ENCODE measurements at places on chromosomes 11 and 22.

DNA sequence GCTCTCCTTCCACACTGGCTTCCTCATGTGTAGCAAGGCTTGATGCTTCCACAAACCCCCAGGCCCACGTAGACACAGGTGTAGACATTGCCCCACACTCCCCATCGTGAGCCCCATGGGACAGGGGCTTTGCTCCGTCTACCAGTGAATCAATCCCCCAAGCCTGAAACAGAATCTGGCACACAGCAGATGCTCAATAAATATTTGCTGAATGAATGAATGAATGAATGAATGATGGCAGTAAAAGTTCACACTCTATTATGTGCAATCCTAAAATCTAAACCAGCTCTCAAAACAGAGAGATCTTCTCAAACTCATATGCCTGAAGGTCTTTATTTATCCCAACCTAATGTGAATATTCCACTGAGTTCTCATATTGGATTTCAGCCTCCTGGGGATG is 69.9 kb downstream of the MN1 start:
- DNase-seq, result no peak

- DNase-seq, result no peak
Measured at GRCh38 chr11:81345609-81346008, 1388.1 kb downstream of the FAM181B start.

DNA sequence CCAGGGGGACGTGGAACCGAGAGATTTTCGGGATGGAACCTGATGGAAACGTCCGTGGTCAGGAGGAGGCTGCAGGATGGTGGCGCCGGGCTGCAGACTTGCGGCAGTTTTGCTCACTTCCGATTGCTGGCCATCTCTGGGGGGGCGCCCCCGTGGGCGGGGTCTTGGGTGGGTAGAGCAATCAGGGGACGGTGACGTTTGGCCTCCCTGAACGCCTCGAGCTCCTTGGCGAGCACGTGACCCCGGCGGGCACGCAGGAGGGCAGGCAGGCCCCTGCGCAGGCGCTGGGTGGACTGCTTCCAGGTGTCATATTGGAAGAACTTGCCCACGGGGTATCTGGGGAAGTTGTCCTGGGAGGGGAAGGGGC is 6.3 kb downstream of the IGF2 start:
- DNase-seq, result no peak

DNA sequence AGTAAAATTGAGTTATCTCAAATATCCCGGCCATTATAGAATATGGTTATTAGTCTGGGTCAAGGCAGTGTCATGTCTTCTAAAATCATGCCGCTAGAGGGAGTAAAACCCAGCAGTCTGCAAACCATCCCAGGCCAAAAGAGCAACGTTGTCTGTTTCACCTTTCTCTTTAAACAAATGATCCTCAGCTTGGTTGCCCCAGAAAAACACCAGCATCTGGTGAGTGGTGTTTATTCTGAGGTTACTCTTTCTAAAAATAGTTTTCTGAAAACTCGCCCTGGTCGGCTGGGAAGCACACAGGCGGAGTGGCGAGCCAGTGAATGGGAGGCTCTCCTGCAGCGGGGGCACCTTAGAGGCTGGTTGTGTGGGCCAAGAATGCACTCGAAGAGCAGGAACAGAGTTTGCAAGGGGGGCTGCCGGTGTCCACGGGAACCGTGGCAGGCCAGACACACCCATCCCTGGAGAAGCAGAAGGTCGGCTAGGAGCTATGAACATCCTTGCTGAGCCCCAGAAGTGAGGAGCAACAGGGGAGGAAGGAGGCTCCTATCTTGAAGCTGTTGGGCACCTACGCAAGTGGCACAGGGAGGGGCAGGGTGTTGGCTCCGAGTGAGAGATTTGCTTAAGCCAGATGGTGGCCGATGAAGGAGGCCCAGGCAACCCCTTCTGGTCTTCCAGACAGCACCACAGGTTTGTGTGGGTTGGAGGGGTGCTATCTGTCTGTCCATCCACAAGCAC is 297.1 kb downstream of the ETS1 start:
- DNase-seq, result peak; percentile 84

- no peak for DNase-seq
Measured at GRCh38 chr11:128688031-128688713, 5.7 kb upstream of the FLI1 start.

DNA sequence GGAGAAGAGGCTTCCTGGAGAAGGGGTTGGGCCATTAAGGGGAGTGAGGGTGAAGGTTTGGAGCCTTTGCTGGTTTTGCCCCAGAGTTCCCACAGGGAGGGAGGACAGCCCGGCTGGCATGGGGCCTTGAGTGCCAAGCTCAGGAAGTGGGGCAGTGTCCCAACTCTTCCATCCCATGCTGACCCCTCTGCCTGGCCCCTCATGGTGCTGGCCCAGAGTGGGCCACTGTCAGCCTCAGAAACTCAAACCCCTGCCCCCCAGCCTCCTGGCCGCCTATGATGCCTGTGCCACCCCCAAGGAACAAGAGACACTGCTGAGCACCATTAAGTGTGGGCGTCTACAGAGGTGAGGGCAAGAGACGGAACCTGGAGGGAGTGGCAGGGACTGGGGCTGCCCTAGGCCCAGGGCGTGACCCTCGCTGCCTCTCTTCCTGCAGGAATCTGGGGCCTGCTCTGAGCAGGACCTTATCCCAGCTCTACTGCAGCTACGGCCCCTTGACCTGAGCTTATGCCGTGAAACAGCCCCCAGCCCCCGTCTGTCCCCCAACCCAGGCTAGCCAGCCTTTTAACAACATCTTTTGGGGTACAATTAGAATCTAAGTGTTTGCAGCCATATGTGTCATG is 5.4 kb downstream of the MUS81 start:
- DNase-seq, result no peak

- peak; percentile 74 for DNase-seq
Measured at GRCh38 chr11:126431401-126432064, 76.0 kb downstream of the ST3GAL4 start.

DNA sequence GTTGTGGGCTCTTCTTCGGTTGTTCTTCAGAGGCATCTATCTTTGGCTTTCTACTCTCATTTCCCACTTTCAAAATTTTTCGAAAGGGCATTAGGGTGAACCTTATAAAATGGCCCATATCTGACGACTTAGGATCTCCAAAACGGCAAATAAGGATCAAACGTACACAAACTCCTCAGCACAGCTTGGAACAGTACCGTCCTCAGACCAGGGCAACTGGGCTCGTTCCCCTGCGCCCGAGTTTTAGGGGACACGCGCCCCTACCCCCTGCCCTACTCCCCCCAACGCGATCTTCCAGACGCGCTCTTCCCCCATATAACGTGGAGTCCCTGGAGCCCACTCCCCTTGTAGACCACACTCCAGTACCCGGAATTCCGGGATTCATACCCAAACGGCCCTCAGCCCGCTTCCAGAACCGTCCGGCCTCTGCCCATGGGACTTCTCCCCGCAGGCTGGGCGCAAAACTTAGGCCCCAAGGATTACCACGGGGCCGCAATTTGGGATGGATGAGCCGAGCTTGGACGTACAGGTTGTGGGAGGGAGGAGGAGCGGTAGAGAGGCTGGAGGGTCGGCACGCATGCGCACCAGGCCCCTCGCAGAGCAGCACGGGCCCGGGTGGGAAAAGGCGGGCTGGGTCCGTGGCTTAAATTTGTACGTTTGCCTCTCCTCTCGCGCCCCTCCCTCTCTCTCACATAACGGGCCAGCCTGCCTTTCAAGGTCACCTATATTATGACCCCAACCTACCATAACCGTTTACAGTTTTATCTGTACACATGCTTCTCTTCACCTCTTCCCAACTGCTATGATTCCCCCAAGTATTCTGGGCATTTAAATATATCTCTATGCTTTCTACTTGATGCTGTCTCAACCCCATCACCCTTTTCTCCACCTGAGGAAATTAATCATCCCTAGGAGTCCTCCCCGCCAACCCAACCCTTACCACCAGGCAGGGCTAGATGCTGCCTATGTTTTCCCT is 3.4 kb downstream of the CCDC89 start:
- peak; percentile 52 for DNase-seq

- DNase-seq, result no peak
Measured at GRCh38 chr11:27040302-27041115, at the start of gene BBOX1. Gene BBOX1, plus strand, starts transcription at chr11:27040815. Its CDS starts 14,616 bp downstream, at chr11:27055431.

- DNase-seq, result no peak
Measured at GRCh38 chr11:30595934-30596333, 9.8 kb upstream of the MPPED2 start.

GRCh38 chr11:123082977-123083376 is 21.0 kb upstream of the HSPA8 start:
- DNase-seq, result peak; percentile 13

- DNase-seq, result peak; percentile 52
Measured at GRCh38 chr11:35787013-35787504, 124.5 kb downstream of the TRIM44 start.

DNA sequence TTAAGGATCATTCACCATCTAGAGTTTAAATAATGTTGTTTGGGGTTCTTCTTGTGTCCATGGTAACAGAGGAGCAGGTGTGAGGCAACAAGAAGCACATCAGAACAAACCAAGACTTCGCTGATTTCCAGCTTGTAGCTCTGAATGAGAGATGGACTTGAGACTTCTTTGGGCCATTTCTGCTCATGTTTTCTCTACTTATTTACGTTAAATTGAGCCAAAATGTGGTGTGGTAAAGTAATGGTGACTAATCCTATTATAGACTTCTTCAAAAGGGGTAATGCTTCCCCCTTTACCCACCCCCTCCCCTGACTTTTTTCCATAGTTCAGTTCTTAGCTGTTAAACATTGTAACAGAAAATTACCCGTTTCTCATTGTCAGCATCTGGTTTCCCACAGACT is 65.2 kb downstream of the CSTPP1 start:
- peak; percentile 67 for DNase-seq

GRCh38 chr11:43546561-43547429 is 133.7 kb upstream of the HSD17B12 start:
- no peak for DNase-seq

DNA sequence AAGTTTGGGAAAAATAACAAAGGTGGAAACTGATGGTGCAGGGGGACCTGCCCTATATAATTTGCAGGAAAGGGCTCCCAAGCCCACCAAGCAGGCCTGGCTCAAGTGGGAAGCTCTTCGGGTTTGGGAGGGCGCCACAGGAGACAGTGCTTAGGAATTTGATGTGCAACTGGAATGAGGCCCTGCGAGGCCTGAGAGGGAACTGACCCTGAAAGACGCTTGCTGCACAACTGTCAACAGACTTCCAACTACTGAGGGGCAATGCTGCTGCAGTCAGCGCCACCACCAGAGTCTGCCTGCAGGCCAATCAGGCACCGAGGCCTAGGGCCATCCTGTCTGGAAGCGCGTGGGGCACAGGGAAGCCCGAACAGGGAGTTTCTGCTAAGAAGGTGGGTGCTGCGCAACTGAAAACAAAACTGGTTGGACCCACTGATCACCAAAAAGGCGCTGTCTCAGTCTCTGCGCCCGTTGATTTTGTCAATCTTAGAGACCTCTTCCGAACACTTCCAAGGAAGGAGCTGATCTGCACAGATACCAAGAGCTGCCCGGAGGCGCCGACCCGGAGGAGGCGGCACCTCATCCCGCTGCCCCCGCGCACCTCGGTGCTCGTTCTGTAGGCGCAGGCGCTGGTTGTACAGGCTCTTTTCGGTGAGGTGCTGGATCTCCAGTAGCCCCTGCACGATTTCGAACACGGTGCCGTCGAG is 667 bp downstream of the DGCR6L start:
- peak; percentile 8 for DNase-seq

DNA sequence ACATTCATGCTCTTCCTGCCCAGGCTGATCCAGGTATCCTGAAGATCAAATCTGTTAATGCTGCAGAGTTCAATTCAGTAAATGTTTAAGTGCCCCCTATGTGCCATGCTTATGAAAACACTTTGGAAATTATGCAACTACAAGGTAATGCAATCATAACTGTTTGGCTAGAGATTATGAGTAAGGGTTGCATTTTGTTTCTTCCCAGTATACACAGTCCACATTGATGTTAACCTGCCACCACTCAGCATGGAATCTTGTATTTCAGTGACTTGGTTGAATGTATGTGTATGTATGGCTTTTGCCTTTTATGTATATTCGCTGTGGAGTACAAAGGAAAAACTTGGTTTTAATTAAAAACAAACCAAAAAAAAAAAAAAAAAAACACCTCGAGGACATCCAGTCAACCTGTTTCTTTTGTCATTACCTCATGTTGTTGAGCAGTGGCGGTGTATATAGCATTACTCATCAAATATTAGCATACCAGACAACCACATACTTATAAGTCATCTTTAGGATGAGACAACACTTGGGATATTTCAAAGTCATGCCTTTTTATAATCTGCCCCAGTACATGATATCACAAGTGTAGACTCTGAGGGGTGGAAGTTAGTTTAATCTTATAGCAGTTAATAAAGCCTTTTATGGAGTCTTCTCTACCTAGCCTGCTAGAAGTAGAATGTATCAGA is 86.1 kb upstream of the HORMAD2 start:
- DNase-seq, result peak; percentile 76

DNA sequence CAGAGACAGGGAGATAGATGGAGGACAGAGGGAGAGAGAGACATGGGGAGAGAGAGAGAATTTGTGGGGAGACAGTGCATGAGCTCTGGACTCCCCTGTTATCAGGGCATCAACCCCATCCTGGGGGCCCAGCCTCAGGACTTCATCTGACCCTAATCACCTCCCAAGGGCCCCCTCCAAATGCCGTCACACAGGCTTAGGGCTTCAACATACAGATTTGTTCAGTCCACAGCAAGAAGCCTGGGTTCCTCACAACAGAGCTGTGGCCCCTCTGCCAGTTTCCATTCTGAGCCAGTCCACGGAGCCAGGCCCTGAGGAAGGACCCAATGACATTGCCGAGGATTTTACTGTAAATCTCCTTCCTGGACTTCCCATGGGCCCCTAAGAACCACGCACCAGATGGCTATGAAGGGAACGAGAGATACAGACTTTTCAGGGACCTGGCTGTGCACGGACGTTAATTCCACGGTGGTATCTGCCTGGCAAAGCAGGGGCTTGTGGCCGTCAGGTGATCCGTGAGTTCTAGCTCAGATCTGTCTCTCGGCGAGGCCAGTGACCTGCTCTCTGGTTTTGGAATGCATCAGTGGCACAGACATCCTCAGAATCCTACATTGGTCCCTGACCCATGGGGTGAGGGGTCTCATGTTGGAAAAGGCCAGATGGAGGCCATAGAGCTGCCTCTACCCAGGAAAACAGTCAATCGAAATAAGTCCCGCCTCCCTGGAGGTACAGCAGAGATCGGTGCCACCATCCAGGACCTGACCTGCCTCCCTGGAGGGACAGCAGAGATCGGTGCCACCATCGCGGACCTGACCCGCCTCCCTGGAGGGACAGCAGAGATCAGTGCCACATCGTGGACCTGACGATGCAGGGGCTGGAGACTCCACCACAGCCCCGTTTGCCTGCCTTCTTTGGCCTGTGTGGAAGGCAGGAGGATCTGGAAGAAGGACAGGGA is 8.7 kb upstream of the B4GALNT4 start:
- no peak for DNase-seq

GRCh38 chr11:72896431-72896830 is 82.2 kb downstream of the ATG16L2 start:
- no peak for DNase-seq

DNA sequence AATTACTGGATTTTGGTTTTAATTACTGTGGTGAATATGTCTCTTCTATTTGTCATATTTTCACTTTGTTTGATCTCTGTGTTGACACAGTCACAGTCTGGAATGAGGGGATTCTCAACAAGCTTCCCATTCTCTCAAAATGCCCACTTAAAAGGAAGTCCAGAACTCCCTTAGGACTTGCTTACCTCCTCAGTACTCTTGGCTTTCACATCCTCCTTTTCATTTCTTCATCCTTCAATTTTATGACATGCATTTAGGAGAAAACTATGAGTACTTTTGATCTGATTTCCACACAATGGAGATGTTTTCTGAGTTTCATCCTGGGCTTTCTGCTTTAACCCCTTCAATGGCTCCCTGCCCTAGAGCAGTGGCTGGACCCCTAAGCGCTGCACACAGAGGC is 49.3 kb upstream of the FLI1 start:
- DNase-seq, result no peak
